ENCODE measurements at places on chromosomes 3 and 15.

DNA sequence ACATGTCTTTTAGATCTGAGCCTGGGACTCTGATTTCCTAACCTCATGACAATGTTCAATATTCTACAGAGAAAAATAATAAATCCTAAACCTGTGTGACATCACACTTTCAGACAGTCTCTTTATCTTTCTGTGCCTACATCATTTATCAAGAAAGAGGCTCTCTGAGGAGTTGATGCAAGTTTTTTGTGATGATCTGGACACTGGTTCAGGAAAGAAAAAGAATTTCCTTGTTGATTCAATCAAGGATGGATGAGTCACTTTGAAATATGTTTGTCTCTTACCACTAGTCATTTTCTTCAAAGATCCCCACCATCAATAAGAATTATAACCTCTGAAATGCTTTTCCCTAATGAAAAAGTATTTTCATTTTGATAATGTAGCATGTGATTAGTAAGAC lies 404.6 kb downstream of the WDR72 start:
- DNase-seq = no peak

GRCh38 chr15:47736143-47736786 lies 19.0 kb downstream of the SEMA6D start:
- DNase-seq = no peak

DNA sequence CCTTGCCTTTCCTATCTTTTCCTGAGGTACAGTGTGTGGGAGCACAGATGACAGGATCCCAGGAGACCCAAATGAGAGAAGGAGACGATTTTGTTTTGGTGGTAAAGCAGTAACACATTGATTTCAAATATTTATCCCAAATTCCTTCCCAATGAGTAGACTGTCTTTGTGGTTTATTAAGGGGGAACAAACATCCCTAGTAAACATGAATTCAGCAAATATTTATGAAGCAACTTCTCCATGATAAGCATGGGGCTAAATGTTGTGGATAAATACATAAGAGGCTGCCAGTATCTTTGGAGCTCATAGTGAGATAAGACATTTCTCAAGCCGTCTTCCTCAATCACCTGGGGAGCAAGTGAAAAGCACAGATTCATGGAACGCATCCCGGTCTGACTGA lies 460.8 kb upstream of the CFAP20DC start:
- DNase-seq = no peak

DNA sequence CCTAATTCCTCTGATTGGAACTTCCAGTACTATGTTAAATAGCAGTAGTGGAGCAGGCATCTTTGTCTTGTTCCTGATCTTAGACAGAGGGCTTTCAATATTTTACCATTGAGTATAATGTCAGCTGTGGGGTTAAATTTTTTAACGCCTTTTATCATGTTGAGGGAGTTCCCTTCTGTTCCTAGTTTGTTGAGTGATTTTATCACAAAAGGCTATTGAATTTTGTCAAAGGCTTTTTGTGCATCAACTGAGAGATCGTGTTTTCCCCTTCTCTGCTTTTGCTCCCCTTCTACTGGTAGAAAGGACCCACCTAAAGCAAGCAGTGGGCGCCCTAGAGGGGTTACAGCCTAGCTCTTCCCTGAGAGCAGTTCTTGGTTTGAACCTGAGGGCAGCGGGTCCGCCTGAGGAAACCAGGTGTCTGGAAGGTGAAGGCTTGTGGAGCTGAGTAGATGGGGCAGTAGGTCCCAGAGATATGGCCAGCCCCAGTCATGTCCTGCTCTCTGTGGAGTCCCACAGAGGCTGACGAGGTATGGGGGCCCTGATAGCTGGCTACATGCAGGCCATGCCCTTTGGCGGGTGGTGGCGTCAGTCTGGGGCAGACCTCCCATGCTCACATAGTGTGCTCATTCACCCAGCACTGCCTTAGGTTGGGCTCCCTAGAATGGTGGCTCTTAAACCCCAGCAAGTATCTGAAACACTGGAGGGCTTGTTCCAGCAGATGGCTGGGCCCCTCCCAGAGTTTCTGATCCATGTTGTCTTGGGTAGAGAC lies 11.3 kb downstream of the HDAC11 start:
- no peak for DNase-seq

GRCh38 chr3:78048698-78049097 lies 1008.8 kb downstream of the ROBO2 start:
- no peak for DNase-seq

- no peak for DNase-seq
Observed at GRCh38 chr15:89761009-89761831, 10.2 kb upstream of the MESP1 start.
